Activated T-cell treated with anti-CD3 and anti-CD28 coated beads, Interleukin-2, amount 50 U/mL, for 72 hours (primary cell): ENCODE measurements at places on chromosomes 3 and 15. TPM values are rescaled to one million over a fixed set of nuclear protein-coding genes. Genes with fewer than 3 reads are reported as not detected.

DNA sequence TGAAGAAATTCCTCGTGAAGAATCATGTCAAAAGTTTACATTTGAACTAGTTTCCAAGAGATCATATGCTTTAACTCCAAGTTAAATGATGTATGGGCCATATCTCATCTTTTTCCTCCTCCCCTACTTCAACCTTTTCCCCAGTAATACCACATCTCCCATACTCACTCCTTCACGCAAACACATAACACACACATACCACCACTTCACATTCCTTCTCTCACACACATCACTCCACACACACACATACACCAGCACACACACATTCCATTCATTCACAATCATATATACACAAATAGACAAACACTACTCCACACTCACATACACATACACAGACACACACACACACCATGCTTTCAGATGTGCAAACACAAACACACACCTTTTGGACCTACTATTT, 769.0 kb upstream of the NR2F2 start:
- DNase-seq: no peak

- no peak for DNase-seq
Observed at GRCh38 chr15:76753131-76753530, 152.0 kb downstream of the SCAPER start.

DNA sequence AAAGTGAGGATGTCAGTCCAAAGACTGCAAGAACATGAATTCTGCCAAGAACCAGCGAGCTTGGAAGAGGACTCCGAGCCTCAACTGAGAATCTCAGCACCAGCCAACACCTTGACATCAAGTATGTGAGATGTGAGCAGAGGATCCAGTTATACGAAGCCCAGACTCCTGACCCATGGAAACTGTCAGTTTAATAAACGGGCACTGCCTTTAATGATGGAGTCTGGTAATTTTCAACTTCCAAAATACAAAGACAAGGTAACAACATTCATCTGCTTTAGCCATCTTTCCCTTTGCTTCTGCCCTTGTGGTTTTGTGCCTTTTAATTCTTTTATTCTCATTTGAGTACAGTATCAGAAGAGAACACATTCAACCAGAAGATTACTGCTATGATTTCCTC, 211.9 kb downstream of the ULK4 start:
- DNase-seq: no peak

- no peak for DNase-seq
Observed at GRCh38 chr3:180382638-180383180, 219.3 kb upstream of the TTC14 start.

DNA sequence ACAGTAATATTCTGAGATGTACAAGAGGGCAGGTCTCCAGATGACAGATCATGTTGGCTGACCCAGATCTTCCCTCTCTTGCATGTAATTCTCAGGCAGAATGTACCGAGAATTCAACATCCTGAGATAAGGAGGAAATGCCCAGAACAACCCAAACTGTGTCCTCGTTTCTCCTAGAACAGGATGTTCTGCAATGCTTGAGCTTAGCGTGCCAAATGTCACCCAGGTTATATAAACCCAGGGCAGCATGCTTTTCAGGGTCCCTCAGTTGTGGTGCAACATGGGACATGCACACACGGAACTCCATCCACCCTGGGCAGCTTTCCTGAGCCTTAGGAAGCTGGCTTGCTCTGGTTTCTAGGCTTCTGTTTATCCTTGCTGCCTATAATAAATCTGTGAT, 102.1 kb upstream of the CMC1 start:
- DNase-seq: no peak

GRCh38 chr15:72086920-72087648, 30.9 kb downstream of the MYO9A start:
- no peak for DNase-seq

DNA sequence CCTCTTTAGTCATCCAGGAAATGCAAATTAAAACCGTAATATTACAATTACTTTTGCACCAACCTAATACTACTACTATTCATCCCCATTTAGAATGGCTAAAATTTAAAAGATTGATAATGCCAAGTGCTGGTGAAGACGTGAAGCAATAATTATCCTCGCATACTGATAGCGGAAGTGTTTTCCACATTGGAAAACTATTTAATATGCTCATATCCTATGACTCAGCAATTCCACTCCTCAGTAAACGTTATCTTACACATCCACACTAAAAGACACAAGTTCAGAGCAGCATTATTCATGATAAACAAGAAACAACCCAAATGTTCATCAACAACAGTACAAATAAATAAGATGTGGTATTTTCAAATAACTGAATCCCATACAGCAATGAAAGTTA, 70.6 kb downstream of the VPS13C start:
- no peak for DNase-seq

GRCh38 chr15:40925863-40926658, 3.1 kb upstream of the DLL4 start:
- DNase-seq: no peak

- no peak for DNase-seq
Observed at GRCh38 chr3:130659911-130660310, 86.7 kb downstream of the PIK3R4 start.

GRCh38 chr3:140165781-140166180, 230.8 kb downstream of the CLSTN2 start:
- no peak for DNase-seq

DNA sequence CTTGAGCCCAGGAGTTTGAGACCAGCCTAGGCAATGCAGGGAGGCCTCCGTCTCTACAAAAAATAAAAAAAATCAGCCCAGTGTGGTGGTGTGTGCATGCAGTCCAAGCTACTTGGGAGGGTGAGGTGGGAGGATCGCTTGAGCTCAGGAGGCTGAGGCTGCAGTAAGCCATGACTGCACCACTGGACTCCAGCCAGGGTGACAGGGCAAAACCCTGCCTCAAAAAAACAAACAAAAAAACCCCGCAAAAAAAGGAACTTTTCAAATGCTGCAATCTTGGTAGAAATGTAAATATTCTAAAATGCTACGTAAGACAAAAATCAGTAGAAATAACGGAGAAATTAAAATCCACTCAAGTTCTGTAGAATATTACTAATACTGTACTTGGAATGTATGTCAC, 108.1 kb upstream of the MELTF start:
- no peak for DNase-seq

GRCh38 chr3:65436580-65436979, 602.1 kb downstream of the MAGI1 start:
- DNase-seq: no peak

DNA sequence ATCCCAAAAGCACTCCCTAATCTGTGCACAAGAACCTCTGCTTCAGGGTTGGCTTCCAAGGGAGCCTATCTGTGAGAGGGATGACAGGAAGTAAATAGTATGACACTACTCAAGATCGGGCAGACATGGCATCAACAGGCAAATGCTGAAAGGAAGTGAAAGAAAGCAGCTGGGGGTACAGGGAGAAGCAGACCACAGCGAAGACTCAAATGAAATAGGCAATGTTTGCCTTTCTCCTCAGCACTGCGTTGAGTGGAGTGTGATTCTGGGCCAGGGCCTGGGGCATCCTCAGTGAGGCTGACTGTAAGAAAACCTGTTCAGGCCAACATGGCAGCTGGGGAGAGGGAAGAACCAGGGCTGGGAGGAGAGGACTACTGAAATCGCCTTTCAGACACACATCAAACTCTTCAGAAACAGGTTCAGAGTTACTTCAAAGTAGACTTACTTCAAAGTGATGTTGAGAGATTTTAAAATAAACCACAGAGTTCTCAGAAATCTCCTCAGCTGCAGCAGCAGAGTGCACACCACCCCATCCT, 96.6 kb downstream of the SLC9A9 start:
- peak; percentile 13 for DNase-seq

DNA sequence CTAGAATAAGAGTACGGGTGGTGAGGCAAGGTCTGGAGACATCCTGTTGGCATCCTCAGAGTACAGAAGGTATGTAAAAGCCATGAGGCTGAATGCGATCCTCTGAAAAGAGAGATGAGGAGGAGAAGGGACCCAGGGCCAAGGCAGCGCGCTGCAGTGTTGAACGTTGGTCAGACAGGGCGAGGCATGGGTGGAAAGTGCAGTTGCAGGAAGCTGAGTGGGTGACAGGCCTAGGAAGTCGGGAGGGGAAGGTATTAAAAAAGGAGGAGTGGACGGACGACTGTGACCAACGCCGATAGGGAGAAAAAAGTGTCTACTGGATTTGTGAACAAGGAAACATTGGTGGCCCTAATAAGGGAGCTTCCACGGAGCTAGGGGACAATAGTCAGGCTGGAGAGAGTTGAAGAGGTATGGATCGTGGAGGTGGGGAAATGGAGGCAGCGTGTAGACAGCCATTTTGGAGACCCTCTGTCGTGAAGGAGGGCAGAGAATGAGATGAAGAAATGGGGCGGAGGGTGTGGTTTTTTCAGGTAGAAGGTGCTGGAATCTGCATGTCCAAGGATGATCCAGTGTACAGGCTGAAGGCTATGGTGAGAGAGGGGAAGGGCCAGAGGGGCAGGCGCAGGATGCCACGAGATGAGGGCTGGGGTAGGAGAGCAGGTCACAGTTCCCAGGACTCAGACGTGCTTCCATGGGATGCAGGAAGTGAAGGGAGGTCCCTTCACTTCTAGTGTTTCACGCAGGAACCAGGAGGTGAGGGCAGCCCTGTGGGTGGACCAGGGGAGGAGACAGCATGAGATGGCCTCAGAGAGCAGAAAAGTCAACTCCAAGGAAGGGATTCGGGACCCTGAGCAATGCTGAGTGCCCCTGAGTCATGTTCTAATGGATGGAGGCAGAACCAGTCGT, 115.9 kb downstream of the ASB7 start:
- no peak for DNase-seq

- DNase-seq: peak; percentile 9
Observed at GRCh38 chr15:78565951-78566774, 843 bp downstream of the CHRNA5 start.

DNA sequence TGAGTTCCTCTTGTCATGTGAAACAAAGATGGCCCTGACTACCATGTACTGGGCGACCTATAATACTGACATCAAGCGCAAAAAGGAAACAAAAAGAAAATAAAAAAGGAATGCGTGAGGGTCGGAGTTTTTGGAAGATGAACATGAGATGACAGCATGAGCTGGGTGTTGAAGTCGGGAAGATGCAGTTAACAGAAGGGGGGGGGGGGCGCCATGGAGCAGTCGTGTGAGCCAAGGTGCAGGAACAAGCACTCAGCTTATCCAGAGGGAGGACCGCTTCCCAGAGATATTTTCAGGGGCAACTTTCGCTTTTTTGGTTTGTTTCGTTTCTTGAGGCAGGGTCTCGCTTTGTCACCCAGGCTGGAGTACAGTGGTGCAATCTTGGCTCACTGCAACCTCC, 110.2 kb downstream of the RORA start:
- no peak for DNase-seq

- DNase-seq: no peak
Observed at GRCh38 chr15:87672309-87673288, 583.9 kb downstream of the NTRK3 start.

DNA sequence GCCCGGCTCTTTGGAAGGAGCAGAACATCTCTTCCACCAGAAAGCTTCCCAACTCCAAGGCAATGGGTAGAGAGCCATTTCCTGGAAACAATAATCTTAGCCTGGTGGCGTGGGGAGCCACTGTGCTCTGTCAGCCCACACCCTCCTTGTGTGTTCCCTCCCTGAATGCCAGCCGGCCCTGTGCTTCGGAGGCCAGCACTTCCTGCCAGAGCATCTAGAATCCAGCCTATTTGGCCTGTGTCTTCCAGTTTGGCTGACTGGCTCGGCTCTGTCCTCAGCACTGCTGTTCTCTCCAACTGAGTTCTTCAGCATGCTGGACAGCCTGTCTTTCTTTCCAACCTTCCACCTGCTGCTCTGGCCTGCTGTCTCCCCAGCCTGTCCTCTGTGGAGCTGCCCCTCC, 349.3 kb downstream of the MFSD1 start:
- no peak for DNase-seq

GRCh38 chr3:196406811-196407470, 25.3 kb downstream of the UBXN7 start:
- DNase-seq: no peak

DNA sequence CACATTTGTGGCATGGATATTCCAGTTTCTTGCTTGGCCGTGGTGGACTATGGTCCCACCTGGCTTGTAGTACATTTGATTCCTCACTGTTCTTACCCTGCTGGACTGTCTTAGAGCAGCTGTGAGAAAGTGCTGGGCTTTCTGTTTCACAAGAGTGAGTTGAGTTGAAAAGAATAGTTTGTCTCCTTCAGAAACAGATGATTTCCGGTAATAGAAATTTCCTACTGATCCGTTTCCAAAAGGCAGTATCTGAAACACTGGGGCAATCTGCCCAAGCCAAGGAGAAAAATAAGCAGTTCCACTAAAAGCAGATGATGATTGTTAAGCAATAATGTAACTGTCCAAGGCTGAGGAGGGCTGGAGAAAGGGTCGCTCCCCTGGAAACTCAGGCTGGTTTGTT, 96.0 kb downstream of the SUCLG2 start:
- DNase-seq: no peak

The MYZAP gene
- total RNA-seq: 0.24 TPM

The MGA gene
- total RNA-seq: 35.6 TPM

The ANKRD63 gene
- not detected for total RNA-seq

The ACVR2B gene
- total RNA-seq: 8.2 TPM

The OR4F6 gene
- not detected for total RNA-seq

The ZNF860 gene
- total RNA-seq: 0.14 TPM

The EHD4 gene
- 22.6 TPM for total RNA-seq

The SCN11A gene
- 0.22 TPM for total RNA-seq

The NFKBIZ gene
- total RNA-seq: 208 TPM

The MYH15 gene
- 1.3 TPM for total RNA-seq

The KNG1 gene
- not detected for total RNA-seq

The PLS1 gene
- 5.3 TPM for total RNA-seq
